ENCODE measurements at places on chromosomes 4 and X.

DNA sequence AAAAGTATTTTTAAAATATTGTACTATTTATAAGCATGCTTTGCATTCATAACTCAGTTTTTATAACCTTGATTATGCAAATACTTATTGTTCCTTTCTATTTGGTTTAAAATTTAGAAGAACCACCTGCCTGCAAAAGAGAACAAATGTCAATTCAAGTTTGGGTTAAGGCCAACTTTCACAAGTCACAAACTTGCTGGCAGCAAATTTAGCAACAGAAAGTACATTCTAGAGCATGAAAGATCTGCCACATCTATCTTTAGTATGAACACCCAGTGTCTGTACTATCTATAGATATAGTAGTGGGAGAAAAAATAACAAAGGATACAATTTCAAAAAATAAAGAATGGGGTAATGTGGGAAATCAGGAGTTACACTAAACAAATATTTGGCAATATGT, 1014.2 kb downstream of the C4orf33 start:
- no peak for DNase-seq

GRCh38 chr4:6573551-6573950, 1.4 kb upstream of the MAN2B2 start:
- DNase-seq, result no peak

- peak; percentile 57 for DNase-seq
These were observed 709 bp downstream of the GPAT3 start for GRCh38 chr4:83536362-83537272.

GRCh38 chr4:80726471-80726870, 304.0 kb upstream of the BMP3 start:
- no peak for DNase-seq

DNA sequence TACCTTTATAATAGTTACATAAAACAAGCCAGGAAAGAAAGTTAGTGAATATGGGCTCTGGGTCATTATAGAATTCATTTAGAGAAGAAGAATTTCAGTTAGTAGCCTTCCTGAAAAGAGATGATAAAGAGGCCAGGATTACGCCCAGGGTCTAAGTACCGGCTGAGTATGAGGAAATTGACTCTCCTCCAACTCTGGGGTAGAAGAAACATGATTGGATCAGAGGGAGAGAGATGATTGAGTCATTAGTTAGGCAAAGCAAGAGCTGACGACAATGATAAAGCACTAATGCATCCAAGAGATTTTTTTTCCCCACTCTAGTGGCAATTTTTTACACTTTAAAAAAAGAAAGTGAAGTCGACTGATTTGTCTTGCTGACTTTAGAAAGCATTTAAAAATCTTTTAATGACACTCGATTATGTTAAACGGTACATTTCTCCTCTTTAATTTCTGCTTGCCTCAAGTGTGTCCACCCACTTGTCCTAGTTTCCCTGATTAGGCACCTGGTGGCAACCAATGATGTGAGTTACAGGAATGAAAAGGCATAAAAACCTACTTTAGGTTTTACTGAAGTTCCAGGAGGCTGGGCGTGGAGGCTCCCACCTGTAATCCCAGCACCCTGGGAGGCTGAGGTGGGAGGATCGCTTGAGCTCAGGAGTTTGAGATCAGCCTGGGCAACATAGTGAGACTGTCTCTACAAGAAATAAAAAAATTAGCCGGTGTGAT, 37.3 kb upstream of the IGFBP7 start:
- DNase-seq, result no peak

DNA sequence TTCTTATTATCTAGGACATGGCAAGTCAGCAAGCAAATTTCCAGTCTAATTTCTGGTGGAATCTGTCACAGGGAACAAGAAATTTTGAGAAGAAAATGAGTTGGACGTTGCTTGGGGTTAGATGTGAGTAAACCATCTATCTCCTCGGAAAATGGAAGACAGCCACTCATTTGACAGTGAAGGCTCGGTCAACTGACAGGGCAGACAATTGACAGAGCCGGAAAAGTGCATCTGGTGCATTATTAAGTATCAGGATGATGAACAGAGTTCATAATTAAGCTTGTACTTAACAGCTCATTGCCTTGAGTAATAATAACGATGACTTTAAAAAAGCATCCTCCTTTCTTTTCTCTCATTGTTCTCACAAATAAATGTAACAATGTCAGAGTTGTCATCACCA, 168.4 kb downstream of the MAD2L1 start:
- DNase-seq, result no peak

All from cerebellar cortex (tissue), 1 donor.